ENCODE measurements at places on chromosomes 6 and 20. TPM values are rescaled to one million over a fixed set of nuclear protein-coding genes. Genes with fewer than 3 reads are reported as not detected.

The CTNNBL1 gene
- 48.0 TPM for polyA plus RNA-seq

The SLC22A3 gene
- 29.6 TPM for polyA plus RNA-seq

The SLC17A9 gene
- 113 TPM for polyA plus RNA-seq

The SAMD5 gene
- polyA plus RNA-seq, result 3.6 TPM

The NTSR1 gene
- not detected for polyA plus RNA-seq

The EEF1A2 gene
- 12.0 TPM for polyA plus RNA-seq

The RHAG gene
- not detected for polyA plus RNA-seq

The NOX3 gene
- polyA plus RNA-seq, result not detected

DNA sequence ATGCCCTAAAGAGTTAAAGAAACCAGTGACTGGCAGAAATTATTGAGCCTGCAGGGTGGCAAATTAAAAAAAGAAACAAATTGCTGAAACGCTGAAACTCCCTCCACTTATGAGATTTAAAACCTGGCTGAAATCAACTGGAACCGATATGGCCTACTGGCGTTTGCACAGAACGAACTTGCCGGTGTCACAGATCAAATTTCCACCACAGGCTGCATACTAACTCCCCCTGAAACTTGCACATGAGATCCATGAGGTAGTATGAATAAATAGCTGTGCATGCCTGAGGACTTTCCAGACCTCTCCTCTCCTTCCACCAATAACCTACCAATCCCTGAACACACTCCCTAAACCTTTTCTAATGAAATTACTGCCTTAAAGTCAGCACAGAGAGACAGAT is 150.4 kb downstream of the RNGTT start:
- no peak for DNase-seq

DNA sequence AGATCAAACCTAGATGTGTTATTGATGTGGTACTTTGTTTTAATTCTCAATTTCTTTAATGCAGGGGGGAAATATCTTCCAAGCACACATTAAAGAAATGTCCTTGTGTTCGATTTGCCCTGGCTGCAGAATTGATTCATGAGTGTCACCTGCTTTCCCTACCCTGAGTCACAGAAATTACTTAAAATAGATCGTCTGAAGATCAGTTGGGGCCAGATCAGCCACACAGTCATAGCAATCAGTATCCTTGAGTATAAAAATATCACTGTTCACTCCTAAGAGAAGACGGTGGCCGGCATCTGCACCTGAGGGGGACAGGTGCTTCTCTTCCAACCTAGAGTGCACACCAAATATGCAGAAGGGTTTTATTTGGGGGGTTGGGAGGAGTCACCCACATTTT is 115.2 kb upstream of the RIN2 start:
- DNase-seq, result no peak

- no peak for DNase-seq
These were observed 142.9 kb downstream of the TPBG start for GRCh38 chr6:82506526-82506925.

- no peak for DNase-seq
These were observed 670.6 kb upstream of the EPHA7 start for GRCh38 chr6:94089941-94090340.

DNA sequence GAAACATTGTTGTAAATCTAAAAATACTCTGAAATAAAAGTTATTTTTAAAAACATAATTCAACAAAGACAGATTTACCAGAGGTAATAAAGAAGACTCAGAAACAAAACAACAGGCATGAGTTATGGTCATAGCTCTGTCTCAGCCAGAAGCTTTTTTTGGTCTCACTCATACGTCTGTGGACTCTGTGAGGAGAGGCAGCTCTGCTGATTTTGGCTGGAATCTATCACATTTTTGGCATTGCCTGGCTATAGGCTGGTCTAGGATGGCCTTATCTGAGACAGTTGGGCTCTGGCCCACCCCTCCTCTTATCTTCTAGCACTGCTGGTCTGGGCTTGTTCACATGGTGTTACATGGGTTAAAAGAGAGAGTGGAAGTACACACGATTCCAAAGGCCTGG is 514.0 kb upstream of the BTBD3 start:
- DNase-seq, result no peak

DNA sequence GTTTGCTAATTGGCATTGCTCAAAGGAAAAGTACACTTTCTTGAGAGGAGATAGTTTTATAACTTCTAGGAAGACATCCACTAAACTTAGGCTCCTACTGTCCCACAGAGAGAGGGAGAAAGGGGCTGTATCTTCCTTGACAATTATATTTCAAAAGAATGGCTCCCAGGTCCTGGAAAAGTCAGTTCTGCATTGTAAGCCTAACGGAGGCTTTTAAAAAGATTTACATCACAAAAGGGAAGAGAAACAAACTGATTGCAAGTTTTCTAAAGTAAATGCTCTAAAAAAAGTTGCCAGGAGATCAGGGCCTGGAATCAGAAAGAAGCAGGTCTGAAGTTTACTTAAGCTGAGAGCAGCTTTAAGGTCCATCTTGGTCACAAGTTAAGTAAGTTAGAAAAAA is 839.5 kb downstream of the FRK start:
- no peak for DNase-seq

- no peak for DNase-seq
These were observed 115.5 kb downstream of the REV3L start for GRCh38 chr6:111367393-111368088.

DNA sequence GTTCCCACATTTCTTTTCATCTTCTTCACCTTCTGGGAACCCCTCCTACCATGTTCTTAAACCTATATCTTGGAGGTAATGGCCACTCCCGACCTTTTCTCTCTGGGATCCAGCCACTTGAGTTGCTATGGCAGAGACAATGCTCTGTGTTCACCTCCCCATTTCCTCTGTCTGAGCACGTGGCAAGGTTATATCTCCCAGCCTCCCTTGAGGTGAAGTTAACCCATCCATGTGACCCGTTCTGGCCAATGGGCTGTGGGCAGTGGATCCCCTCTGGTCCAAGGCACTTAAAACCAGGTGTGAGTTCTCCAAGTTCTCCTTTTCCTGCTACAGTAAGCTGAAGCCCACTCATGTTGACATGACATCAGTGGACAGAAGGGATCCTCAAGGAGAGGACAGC is 261.4 kb downstream of the LRFN2 start:
- DNase-seq, result no peak

- no peak for DNase-seq
These were observed 652.1 kb downstream of the CBLN4 start for GRCh38 chr20:55353206-55353605.

DNA sequence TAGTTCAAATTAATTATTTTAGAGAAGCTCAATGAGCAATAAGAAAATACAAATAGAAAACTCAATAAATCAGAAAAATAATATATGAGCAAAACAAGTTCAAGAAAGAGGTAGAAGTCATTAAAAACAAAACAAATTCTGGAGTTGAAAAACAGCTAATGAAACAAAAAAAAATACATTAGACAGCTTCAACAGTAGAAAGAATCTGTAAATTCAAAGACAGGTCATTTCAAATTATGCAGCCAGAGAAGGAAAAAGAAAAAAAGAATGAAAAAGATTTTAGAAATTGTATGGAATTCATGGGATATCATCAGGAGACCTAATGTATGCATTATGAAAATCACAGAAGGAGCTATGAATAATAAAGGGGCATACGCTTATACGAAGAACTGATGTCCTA is 795.3 kb upstream of the ADGRB3 start:
- DNase-seq, result no peak

GRCh38 chr6:75893058-75893775 is 144.2 kb downstream of the MYO6 start:
- DNase-seq, result peak; percentile 86

DNA sequence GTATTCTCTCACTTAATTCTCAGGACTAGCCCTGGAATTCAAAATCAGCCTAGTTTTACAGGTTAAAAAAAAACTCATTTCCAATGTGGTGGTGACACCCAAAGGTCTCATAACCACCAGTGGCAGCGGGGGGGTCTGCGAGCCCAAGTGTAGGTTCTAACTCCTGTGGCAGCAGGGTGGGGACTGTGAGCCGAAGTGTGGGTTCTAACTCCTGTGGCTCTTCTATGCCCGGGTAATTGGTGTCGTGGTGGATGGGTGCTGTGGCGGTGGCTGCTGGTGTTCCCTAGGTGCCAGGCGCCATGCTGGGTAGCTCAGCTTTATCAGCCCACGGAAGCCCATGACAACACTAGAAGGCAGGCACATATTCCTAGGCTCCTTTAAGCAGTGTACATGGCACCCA is 4.9 kb upstream of the ANKRD60 start:
- DNase-seq, result no peak

GRCh38 chr6:84517741-84518530 is 246.5 kb downstream of the TBX18 start:
- DNase-seq, result no peak

DNA sequence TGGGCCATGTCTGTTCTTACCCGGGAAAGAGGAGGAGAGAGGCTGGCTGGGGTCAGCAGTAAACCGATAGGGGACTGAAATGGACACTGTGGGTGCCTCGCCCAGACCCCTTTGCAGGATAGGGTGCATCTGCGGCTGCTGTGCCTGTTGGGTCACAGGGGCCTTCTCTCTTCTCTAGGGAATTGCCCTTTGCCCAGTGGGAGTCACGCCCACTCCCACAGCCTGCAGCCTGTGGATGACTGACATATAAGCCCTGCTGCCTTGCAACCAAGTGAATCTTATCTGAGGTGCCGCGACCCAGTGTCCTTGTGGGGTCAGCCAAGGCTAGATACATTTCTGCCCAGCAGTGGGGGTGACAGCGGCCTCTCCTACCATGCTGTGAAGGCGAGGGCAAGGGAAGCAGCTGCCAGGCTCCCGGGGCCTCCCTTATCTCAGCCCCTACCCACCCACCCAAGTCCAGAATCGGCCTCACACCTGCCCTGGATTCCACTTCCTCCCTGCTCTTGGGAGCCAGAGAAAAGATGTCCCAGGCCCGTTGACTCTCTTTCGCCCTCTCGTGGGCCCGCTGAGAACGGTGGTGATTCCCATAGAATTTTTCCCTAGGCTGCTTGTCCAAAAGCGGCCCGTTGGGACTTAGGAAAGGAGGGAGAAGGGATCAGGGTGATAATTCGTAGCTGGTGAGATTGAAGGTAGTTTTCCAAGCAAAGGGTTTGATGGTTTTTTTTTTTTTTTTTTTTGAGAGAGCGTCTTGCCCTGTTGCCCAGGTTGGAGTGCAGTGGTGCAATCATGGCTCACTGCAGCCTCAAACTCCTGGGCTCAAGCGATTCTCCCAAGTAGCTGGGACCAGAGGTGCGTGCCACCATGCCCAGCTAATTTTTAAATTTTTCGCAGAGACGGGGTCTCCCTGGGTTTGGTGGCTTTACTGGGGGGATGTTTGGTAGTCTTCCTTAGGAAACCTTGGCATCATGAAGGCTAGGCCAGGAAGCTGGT is 76.4 kb upstream of the RNF24 start:
- peak; percentile 74 for DNase-seq

GRCh38 chr6:83463886-83464285 is 33.0 kb upstream of the ME1 start:
- peak; percentile 23 for DNase-seq

GRCh38 chr20:62596486-62596885 is 45.8 kb upstream of the SLCO4A1 start:
- DNase-seq, result no peak

GRCh38 chr6:101478891-101479290 is 85.4 kb downstream of the GRIK2 start:
- DNase-seq, result no peak

DNA sequence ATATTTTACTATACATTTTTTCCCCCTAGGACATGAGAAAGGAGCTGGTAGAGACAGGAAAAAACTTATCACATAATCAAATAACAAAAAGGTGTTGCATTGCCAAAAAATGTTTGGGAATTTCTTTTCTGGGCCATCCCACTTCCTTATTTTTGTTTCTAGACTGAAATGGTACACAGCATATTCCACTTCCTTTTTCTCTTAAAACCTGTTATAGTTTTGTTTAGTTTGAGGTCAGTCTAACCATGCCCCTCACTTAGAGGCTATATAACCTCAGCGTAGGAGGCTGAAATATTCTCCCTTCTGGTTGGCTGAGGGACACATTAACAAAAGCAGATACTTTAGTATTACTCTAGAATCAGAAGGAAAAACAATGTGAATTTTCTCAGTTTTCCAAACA is 323.9 kb downstream of the GJA1 start:
- DNase-seq, result no peak

GRCh38 chr6:54595844-54596243 is 250.7 kb upstream of the FAM83B start:
- DNase-seq, result no peak

DNA sequence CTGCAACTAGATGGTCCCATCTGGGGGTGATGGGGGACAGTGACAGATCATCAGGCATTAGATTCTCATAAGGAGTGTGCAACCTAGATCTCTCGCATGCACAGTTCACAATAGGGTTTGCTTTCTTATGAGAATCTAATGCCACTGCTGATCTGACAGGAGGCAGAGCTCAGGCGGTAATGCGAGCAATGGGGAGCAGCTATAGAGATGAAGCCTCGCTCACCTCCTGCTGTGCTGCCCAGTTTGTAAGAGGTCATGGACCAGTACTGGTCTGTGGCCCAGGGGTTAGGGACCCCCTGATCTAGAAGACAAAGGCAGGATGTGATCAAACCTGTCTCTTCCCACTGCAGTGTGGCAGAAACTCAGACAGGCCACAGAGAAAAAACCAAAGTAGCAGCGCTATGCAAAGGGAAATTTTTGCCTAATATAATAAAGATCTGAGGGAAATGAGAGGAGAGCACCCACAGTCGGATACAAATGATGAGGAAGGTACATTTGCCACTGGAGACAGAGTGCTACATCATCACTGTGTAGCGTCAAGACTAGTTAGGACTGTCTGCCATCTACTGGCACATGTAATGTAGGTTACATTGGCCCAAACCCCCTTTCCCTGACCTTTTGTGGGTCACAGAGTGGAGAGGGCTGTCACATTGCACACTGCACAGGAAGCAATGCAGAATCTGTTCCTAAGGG is 4.1 kb upstream of the LY86 start:
- no peak for DNase-seq

- DNase-seq, result no peak
These were observed 516.6 kb upstream of the JARID2 start for GRCh38 chr6:14729129-14729871.

- no peak for DNase-seq
These were observed 43.7 kb upstream of the PMEPA1 start for GRCh38 chr20:57753332-57754164.

DNA sequence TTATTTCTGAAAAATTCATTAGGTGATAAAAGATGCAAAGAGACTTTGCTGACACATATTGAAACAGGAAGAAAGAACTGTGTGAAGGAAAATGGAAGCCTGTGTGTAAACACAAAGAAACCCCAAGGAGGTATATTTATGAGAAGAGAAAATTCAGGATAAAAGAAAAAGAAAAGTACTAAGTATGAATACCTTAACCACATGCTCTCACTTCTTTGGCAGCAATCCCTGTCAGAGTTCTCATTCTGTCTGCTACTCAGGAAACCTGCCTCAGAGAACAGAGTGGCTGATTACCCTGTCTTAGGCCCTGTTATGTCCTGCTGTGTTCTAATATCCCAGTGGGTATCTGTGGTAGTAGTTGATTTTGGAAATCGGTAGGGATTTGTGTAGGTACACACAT is 457.9 kb downstream of the TBC1D32 start:
- DNase-seq, result no peak
